Muscle of leg (tissue), 16 donors: ENCODE measurements at places on chromosomes 3 and 15.

GRCh38 chr15:92184679-92185230, 208.9 kb upstream of the ST8SIA2 start:
- DNase-seq, result no peak

DNA sequence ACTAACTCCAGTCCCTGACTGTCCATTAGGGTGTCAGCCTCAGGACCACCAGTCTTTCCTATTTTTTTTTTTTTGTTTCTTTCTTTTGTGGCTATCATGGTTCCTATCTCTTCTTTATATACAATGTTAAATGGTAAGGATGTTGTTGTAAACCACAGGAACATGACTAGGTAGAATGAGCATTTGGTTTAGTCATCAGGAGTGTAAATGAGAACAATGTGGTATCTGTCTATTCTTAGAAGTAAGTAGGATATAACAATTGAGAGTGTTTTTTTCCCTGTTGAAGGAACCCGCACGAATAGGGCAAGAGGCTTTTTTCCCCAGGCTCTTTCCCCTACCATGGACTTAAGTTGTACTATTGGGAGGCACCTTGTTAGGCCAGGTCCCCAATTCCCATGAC, 880.3 kb upstream of the GBE1 start:
- DNase-seq, result no peak

- DNase-seq, result no peak
These were observed 42.1 kb downstream of the SPATA16 start for GRCh38 chr3:173098959-173099358.

GRCh38 chr3:189001559-189001958, 170.2 kb upstream of the TPRG1 start:
- no peak for DNase-seq

- peak; percentile 17 for DNase-seq
These were observed 2.2 kb upstream of the ITIH1 start for GRCh38 chr3:52774901-52775864.

- no peak for DNase-seq
These were observed 68.7 kb upstream of the ATP10A start for GRCh38 chr15:25931851-25932250.

DNA sequence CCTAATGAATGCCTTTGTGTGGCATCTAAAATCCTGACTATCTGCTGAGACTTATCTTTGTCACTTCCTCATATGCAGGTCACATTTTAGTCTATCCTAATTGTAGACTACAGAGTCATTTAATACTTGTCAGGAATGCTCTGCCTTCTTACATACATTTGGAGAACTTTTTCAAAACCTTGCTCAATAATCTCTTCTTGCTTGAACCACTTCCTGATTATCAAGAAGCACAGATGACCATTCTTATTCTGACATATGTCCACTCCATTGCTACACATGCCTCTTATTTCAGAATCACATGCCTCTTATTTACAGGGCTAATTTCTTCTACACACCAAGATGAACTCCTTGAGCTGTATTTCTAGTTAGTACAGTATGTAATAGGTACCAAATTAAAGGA, 400.3 kb downstream of the TBC1D5 start:
- no peak for DNase-seq

DNA sequence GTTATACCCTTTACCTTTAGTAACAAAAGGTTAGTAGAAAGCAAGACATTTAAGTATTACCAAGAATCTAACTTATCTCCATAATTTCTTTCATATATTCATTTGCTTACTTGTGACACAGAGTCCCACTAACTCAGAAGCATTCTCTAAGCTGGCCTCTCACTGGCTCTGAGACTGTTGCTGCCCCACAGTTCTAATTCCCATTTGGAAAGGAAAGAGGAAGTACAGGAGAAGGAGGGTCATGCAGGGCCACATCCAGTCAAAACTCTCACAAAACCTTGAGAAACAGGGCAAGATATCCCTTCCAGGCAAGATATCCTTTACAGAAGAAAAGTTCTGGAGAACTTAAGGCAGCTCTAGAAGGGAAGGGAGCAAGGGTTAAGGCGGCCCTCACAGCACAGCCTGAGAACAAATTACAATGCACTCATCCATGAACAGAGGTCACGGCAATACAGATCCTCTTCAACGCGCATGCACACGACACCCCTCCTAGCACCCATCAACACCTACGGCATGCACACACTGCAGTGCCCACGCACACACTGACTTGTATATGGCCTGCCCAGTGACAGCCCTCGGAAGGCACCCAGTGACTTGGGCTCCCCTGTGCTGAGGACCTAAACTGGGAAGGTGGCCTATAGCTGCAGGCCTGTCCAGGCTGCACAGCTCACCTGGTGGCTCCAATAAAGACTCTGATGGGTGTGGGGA, 13.0 kb upstream of the MYO5C start:
- DNase-seq, result no peak

GRCh38 chr15:87736891-87737389, 519.6 kb downstream of the NTRK3 start:
- DNase-seq, result no peak

- no peak for DNase-seq
These were observed 65.4 kb upstream of the THSD4 start for GRCh38 chr15:71049706-71050422.
